ENCODE measurements at places on chromosomes 1 and 21.

GRCh38 chr1:44947774-44948311 lies 38.6 kb downstream of the EIF2B3 start:
- no peak for DNase-seq

DNA sequence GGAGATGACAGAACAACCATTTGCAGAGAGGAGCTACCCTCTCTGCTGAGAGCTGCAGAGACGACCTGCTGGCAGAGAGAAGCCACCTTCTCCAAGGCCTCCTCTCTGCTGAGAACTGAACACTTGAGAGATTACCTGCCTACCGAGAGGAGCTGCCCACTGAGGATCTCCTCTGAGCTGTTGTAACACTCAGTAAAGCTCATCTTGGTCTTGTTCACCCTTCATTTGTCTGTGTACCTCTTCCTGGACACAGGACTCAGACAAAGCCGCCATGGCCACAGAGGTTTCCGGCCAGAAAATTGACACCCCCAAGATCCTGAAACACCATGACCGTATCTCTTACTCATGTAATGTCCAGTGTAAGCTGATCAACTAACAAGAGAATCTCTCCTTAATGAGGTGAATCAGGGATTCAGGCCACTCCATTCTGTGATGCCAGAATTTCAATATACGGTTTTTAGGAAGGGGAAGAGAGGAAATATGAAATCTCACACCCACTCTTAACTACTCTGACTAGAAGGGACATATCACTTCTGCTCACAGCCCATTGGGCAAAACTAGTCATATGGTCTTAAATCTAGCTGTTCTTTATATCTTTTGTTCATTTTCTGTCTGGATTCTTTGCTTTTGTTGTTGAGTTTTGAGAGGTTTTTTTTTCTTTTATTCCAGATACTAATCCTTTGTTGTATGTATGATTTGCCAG lies 83.8 kb downstream of the RHOU start:
- no peak for DNase-seq

DNA sequence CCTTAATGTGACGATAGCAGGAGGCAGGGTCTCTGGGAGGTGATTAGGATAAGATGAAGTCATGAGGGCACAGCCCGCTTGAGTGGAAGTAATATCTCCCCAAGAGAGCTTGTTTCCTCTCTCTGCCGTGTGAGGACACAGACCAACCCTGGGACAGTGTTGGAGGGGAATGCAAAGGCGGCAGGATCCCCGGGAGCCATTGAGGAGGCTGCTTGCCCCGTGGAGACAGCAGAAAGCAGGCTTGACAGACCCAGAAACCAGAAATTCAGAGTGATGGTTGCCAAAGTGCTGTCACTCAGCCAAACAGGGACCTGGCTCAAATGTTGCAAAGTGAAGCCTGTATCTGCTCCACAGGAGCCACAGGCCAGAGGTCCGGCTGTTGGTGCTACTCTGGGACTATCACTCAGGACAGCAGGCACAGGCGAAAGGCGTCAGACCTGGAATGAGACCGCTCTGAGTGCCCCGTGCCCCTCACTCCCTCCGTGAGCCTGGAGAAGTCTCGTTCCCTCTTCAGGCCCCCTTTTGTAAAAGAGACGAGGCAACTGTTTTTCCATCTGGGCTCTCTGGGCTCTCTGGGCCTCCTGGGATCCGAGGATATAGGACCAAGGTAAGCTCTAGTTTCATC lies 96.6 kb upstream of the VANGL1 start:
- DNase-seq = no peak

DNA sequence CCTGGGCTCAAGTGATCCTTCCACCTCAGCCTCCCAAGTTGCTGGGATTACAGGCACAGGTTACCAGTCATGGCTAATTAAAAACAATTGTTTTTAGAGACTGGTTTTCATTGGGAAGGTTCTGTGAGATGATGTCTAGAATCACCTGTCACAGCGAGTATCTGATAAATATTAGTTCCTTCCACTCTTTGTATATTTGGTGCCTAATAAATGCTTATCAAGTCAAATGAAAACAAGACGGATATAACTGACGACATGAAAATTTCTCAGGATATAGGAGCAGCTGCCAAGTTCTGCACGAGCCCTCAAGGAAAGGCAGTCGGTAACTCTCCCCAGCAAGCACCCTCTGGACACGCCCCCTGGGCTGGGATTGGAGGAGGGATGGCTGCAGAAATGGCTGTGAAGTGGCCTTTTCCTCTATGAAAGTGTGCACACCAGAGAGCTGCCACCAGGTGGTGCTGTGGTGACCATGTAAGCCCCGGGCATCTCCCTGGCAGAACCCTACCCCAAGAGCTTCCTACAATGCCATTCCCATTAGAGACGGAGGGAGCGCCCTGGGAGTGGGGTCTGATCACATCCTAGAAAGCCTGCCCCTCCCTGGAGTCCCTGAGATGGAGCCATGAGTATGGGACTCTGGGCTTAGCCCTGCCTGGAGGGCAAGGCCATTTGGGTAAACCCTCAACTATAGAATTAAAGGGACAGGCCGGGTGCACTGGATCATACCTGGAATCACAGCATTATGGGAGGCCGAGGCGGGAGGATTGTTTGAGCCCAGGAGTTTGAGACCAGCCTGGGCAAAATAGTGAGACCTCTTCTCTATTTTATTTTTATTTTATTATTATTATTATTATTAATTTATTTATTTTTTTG lies 50.9 kb downstream of the HTR6 start:
- DNase-seq = peak; percentile 82

DNA sequence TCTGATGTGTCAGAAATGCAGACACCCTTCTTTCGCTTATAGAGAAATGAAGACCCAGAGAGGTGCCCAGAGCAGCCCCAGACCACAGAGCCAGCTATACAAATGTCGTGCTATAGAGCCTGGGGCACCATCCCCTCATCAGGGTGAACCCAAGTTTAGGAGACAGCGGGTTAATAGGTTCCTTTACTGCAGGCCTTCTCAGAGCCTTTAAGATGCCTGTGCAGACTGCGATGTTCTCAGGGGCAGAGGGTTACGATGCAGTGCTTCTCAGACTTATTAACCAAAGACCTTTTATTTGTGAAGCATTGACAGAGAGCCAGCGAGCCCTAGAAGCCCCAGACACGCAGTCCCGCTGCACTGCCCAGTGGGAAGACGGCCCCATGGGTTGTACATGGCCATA lies 46.9 kb downstream of the STPG1 start:
- DNase-seq = no peak

- no peak for DNase-seq
Measured at GRCh38 chr1:31951276-31951675, 13.1 kb upstream of the PTP4A2 start.

DNA sequence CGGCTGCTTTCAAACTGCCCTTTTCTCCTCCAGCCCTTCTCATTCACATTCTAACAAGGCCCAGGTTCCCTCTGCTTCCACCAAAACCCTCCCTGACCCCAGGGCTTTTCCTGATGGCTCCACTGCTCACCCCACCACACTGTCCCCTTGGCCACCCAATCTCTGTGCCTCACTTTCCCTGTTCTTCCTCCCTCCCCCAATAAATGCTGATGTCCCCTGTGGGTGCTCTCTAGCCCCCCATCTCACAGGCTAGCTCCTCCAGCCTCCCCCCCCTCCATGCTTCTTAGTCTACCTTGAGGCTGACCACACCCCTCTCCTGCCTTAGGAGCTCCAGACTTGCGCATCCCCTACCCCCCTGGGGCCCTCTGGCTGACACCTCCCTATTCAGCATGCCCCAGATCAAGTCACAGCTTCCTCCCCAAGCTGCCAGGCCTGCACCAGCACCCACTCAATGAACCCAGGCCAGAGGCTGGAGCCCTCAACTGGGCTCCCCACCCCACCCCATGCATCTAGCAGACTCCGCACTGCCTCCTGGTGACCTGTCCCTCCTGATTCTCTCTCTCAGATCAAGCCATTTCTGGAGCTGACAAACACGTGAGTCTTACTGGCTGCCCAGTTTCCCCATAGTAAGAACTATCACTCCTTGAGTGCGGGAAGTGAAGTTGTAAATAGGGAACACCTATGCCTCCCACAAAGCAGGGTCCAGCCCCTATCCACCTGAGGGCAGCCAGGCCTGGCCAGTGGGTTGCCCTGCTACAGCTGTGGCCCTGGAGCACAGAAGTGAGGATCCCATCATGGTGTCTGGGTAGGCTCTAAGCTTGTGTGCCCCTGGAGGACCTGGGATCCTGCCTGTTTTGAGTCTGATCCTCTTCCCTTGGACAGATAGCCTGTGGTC lies 117.9 kb downstream of the DMRTB1 start:
- no peak for DNase-seq

DNA sequence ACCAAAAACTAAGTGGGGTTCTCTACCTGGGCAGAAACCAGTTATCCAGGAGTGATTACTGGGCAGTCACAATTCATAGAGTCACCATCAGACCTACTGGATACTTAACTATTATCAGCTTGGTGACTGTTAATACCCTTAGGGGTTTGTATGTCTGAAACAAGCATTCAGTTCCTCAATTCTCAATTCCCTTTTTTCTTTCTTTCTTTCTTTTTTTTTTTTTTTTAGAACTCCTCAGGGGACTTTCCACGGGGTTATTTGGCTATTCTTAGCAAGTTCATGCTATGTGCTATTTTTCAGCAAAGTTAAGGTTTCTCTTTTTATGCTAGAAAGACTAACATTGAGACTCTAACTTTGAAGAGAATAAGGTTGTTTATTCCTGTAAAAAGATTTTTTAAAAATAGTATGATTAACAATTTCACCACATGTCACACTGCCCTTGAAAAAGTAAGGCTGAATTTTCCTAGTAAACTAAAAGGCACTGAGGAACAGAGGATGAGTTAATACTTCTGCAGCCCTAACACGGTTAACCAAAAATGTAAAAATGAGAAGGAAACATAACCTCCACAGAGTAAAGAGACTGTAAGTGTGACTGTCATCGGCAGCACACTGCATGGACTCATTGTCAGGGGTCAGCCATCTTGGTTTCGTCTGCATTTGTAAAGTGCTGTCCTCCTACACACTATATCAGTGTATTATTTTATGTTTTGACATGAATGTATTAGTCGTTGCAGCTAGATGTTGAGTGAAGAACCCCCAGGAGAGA lies 310.2 kb downstream of the NTNG1 start:
- DNase-seq = no peak

DNA sequence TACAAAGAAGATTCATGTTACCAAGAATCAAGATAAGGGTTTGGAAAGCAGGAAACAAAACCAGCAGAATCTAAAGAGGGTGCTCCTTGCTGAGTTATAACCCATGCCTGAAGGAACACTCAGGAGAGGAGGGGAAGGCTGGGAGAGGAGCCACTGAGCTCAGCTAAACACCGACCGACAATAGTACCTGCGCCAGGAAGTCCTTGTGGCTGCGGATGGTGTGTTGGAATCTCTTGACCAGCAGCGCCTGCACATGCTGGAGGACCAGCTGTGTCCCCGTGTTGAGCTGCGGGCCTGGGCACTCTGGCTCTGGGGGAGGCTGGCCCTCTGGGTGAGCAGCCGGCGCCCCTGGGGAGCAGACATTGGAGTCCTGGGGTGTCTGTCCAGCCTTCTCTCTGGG lies 89.4 kb downstream of the ABCA4 start:
- DNase-seq = no peak

DNA sequence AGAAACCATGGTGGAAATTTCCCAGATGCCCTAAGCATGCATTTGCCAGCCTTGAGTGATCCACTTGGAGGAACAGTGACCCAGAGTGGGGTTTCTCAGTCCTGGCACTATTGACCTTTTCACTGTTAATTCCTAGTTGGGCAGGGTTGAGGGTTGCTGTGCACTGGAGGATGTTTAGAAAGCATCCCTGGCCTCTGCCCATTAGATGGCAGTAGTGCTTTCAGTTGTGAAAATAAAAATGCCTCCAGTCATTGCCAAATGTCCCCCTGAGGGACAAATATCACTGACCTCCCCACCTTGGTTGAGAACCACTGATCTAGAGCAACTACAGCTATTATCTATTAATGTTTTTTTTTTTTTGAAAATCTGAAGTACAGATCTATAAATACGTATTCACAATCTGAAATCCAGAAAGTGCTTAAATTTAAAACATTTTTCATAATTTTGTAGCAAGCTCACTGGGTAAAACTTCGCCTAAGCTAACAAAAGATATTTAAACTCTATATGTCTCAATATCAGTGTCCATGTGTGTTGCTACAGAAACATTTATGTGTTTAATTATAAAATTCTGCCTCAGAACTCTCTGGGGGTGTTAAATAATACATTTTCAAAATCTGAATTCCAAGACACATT lies 27.3 kb downstream of the F3 start:
- DNase-seq = no peak

All from CD8-positive, alpha-beta memory T cell (primary cell).